GM10248 (cell line): ENCODE measurements at places on chromosomes 16 and 17.

DNA sequence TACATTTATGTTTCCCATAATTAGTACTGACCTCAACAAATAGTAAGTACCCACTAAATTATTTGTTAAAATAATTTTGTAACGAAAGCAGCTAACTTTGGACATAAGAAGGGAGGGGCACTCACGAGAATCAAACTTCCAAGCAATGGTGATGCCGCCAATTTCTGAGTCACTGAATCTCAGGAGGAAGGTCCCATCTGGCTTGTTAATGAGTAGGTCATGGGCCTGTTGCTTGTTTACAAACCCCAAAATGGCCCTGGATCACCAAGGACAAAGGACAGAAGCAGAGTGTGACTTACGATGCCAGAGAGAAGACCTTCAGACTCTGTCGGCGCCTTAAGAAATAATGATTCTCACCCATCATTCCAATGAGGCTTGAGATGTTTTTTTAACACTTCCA, 15.8 kb upstream of the GHDC start:
- no peak for DNase-seq

- no peak for DNase-seq
Observed at GRCh38 chr17:4161192-4161966, 18.4 kb downstream of the CYB5D2 start.

DNA sequence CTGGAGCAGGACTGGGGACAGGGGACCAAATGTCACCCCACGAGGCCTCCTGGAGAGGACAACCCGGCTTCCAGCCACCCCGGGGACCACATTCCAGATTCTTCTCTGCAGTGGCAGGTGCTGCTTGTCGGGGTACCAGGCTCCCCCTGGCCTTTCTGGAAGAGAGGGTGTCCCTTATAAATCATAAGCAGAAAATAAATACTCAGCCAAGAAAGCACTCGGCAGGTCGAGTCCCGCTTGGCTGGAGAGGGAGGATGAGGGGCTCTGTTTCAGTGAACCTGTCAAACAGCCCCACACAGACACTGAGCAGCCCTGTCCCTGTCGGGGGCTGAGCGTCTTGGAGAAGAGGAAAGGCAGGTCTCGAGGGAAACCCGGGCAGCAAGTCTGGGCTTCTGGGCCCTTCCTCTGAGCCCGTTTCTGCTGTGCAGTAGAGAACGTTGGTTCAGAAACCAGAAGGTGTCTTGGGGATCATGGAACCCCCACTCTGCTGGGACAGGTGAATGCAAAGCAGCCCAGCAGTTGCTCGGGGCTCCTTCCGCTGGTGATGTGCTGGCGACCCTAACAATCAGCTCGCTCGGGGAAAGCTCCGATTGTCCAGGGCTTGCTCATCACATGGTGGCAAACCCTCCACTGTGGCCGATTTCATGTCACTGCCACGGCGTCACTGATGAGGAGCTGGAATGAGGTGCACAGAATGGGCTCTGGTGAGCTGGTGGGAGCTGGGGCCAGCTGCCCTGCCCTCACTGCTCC, 36.6 kb downstream of the COX4I1 start:
- no peak for DNase-seq

DNA sequence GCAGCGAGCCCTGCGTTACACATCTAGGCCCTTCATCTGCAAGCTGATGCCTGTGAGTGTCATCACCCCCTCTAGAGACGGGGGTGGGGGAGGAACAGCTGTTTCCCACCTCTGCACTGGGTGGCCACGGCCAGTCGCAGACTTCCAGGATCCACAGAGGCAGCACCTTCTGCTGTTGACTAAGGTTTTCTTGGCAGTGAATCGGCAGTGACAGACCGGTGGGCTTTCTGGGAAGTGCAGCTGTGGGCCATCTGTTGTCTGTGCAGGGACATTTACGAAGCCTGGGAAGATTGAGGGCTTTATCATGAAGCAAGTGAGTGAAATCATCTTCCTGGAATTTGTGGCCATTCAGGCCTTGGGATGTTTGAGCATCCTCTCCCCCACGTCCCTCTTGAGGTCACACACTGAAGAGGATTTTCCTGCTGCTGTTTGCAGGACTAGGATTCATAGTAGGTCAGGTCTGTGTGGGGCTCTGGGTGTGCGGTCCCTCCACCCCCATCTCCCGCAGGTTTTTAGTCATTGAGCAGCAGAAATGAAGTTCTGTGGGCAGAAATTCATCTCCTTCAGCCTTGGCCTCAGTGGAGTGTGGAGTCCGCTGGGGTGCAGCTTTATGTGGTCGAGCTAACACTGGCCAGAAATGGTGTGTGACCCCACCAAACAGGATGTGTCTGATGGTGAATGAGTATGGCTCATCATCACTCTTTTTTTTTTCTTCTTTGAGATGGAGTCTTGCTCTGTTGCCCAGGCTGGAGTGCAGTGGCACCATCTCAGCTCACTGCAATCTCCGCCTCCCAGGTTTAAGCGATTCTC, 12.0 kb downstream of the PGS1 start:
- no peak for DNase-seq

DNA sequence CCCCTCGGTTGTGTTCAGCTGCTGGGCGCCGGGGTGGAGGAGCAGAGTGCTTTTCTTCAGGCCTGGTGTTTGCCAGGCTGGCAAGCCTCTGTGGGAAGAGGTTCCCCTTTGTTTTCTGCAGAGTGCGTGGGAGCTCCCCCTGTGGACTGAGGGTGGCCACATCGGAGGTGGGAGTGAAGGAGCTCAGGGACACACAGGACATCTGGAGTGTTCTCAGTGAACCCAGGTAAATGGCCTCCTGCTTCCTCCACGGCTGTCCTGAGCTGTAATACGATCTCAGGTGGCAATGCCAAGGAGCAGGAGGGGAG, 39.2 kb upstream of the IRF8 start:
- no peak for DNase-seq
